ENCODE measurements at places on chromosomes 6 and 20.

- DNase-seq, result no peak
Observed at GRCh38 chr6:15292721-15293302, 46.9 kb downstream of the JARID2 start.

DNA sequence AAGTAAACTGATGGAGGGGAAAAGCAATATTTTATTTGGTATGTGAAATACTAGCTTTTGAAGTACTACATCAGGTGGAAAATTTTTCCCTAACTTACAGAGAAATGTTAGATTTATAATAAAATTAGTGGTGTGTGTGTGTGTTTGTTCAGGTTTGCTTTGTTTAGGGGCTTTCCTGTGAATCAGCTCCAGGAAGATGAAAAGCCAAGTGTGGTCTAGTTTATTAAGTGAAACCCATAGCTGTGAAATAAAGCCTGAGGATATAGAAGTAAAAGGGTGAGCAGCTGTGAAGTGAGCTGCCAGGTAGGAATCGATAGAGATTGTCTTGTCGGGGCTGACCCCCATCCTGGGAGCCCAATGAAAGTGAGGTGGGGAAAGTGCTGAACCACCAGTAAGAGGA lies 347.6 kb upstream of the IMPG1 start:
- no peak for DNase-seq

GRCh38 chr20:20535051-20535450 lies 167.1 kb downstream of the INSM1 start:
- DNase-seq, result no peak

- DNase-seq, result no peak
Observed at GRCh38 chr20:60482221-60483008, 524.2 kb downstream of the CDH26 start.

DNA sequence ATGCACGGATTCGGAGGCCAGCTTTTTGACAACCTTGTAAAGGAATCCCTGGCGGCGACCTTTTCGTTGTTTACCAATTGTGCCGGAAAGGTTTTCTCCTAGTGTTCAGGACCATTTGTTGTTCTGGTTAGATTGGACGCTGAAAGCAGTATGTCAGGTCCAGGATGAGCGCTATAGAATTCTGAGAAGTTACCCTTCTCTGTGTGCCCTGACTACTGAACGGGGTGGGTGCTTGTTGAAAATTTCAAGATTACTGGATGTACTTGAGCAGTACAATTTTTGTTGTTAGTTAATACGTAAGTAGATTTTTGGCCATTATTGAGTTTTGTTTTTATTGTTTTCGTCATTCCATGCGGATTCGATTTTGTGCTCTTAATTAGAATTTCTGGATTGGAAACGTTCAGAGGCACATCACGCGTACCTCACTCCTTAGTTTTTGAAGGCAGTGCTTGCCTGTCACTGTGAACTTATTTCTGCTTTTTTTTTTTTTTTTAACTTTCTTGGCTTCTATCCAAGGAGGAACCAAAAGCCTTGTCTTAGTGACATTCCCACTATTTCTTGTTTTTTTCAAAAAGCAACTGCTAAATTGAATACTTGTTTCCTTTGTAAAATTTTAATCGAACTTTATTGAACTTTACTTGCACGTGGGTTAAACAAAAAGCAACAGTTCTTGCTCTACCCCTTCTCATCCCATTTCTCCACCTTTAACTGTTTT lies 898 bp downstream of the XRN2 start:
- no peak for DNase-seq

- DNase-seq, result no peak
Observed at GRCh38 chr6:16803294-16804200, 42.3 kb upstream of the ATXN1 start.

DNA sequence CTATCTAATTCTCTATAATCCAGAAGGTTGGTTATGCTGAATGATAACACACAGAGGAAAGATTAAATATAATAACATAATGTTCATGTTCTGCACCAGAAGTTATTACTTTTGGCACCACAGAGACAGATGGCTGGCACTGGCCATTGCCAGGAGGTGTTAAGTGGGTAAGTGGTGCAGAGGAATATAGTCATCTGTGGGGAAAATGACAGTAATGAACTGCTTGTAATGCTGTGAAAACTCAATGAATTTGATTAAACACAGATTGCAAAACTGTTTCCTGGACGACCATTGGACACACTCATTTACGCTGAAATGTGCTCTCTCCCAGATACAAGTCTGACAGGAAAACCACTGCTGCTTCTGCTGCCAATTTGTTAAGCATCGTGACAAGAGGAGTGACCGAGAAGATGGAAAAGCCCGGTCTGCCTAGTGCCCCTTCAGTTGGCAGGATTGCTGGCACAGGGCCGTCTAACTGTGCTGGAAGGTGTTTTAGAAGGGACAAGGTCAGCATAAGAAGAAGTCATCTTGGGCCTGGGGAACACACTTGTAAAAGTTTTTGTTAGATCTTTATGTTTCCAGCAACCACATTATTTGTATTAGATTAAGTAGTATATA lies 567.4 kb downstream of the CBLN4 start:
- DNase-seq, result no peak

- no peak for DNase-seq
Observed at GRCh38 chr20:34915749-34916455, 39.5 kb downstream of the ACSS2 start.

GRCh38 chr20:676967-677366 lies 1.4 kb upstream of the SCRT2 start:
- DNase-seq, result no peak

GRCh38 chr20:8434326-8434876 lies 302.3 kb downstream of the PLCB1 start:
- DNase-seq, result no peak

DNA sequence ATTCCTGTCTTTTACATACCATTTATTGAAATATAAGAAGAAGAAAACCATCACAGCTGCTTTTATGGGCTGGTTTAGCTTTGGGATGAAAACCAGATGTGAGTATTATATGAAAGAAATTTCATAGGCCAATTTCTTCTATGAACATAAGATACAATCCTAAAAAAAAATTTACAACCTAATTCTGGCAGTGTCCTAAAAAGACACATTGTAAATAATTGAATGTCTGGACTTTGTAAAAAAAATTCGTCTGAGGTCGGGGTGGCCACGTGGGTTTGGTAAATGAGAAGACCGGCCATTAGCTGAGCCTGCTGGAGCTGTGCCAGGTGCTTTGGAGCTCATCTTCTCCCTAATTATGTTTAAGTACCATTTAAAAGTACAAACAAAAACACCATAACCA lies 26.8 kb downstream of the DACT2 start:
- DNase-seq, result no peak

- DNase-seq, result no peak
Observed at GRCh38 chr20:24949756-24950127, 673 bp downstream of the CST7 start.

- no peak for DNase-seq
Observed at GRCh38 chr20:32959351-32960221, 44.6 kb downstream of the SUN5 start.

DNA sequence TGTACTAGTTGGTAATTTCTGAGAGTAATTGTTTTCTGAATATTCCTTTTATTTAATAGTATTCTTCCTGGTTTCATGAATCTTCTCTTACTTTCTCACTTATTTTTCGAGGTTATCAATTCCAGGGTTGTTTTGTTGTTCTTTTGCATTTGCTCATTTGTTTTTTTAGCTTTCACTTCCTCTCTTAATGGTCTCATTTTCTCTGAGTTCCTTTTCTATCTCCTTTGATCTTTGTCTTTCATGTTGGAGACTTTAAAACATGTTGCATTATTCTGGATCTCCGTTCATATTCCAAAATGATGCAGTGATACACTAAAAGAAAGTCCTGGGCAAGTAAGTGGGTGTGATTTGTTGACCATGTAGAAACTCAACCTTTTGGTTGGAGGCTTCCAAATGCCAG lies 345.3 kb upstream of the SLC35B3 start:
- no peak for DNase-seq

GRCh38 chr6:125314009-125314581 lies 12.3 kb upstream of the HDDC2 start:
- peak; percentile 31 for DNase-seq

GRCh38 chr20:48629069-48629959 lies 198.5 kb downstream of the PREX1 start:
- DNase-seq, result no peak

DNA sequence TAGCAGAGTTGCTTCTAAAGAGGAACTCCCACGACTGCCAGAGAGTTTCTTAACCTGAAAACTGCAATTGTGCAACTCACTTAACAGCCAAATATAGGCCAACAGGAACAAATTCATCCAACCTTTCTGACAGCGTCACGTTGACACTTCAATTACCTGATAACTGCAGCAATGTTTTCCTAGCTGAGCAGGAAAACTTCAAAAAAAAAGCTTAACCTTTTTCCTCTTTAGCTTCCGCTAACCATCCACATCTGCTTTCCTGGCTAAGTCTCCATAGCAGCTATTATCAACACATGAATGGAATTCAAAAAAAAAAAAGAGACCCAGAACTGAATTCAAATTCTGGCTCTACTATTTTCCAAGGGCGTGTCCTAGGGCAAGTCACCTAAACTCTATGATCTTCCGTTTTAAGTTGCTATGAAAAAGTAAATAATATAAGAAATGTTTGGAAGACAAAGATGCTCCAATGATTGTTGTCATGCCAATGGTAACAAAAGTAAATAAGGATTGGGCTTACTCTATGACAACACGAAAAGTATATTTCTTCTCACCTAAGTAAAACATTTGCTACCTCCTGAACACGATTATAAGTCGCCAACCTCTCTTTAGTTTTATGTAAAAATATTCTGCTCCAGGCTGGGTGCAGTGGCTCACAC lies 524.6 kb upstream of the JARID2 start:
- DNase-seq, result no peak

- no peak for DNase-seq
Observed at GRCh38 chr6:34924831-34925625, 36.0 kb downstream of the ANKS1A start.

DNA sequence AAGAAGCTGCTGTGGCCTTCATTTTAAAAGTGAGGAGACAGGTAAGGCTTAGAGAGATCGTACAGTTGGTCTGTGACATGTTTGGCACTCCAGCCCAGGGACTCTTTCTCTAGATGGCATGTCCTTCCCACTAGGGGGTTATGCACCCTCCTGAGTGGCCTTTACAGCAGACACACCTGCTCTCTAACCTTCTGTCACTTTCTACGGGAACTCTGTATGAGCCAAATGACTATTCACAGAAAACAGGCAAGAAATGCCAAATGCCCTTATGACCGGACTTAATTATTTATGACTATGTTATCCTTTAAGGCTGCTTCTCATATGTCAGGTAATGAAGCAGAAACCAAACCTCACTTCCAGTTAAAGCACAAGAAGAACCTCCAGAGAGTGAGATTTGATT lies 91.2 kb downstream of the MAP3K5 start:
- DNase-seq, result no peak

GRCh38 chr6:54624779-54625178 lies 221.8 kb upstream of the FAM83B start:
- DNase-seq, result no peak

GRCh38 chr6:67639161-67639560 lies 995.9 kb upstream of the ADGRB3 start:
- no peak for DNase-seq

GRCh38 chr6:117441824-117442264 lies 16.1 kb upstream of the ROS1 start:
- DNase-seq, result no peak

DNA sequence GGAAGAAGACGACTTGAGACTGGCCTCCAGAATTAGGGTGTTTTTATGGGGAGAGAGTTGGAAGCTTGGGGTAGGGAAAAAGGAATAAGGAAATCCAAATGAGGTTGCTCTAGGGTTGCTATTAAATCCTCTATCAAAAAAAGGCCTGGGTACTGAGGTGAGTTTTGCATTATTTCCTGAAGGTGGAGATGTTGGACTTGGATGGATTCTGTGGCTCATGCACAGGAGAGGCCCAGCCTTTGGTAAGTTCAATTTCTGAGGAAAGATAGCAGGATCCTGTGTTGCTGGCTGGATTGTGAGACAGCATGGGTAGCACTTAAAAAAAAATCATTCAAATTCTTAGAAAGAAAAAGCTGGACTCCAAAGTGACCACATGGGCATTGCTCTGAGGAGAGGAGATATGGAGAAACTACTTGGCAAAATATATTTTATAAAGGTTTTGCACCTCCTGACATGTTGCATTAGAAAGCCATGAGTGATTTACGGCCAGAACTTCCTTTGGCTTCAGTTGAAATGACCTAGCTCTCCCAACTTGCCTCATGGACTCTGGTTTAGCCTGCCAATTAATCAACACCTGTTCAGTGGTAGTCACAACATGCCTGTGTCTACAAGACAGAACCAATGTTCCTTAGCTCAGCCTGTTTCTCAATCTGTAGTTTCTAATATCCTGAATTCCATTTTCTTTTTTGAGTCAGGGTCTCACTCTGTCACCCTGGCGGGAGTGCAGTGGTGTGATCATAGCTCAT lies 152.1 kb upstream of the RALGAPA2 start:
- no peak for DNase-seq

- DNase-seq, result no peak
Observed at GRCh38 chr20:21161926-21162325, 36.0 kb downstream of the KIZ start.

DNA sequence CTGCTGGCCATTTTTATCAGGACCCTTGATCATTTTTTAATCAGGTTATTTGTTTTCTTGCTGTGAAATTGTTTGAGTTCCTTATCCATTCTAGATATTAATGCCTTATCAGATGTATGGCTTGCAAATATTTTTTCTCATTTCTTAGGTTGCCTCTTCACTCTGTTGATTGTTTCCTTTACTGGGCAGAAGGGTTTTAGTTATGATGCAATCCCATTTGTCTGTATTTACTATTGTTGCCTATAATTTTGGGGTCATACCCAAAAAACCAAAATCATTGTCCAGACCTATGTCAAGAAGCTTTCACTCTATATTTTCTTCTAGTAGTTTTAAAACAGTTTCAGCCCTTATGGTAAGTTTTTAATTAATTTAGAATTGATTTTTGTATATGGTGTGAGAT lies 172.5 kb downstream of the SLC24A3 start:
- no peak for DNase-seq

Measured in stimulated activated CD4-positive, alpha-beta T cell treated with anti-CD3 and anti-CD28 coated beads, Interleukin-4, amount 100 ng/mL, for 1 hour (primary cell).